ENCODE measurements at places on chromosomes 3 and 15.

- peak; percentile 82 for DNase-seq
Measured at GRCh38 chr15:75731248-75732151, 18.9 kb upstream of the CSPG4 start.

DNA sequence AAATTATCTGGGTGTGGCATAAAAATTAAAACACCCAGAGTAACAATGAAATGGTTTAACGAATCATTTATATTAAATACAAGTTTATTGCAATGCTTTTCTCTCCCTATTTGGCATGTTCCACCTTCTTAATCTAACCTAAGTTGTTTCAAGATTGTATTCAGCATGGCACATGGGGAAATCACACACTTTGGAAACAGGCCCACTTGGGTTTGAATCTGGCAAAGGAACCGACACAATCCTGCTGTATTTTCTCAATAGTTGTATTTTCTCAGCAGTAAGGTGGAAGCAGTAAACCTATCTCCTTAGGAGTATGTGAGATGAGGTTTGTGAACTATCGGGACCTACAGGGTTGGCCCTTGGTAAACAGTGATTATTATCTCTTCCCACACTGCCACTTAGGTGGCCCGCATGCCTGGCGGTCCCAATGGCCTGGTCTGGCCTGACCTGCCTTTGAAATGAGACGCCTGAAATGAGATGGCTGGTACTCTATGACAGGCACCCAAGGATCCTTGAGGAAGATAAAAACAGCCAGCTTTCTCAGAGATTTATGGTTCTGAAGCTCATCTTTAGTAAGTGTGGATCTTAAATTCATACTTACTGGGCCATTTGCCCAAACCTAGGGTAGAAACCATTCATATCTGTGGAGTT lies 45.3 kb upstream of the VILL start:
- no peak for DNase-seq

GRCh38 chr3:172062761-172063160 lies 23.4 kb downstream of the FNDC3B start:
- DNase-seq = no peak

GRCh38 chr3:80668100-80668499 lies 900.3 kb upstream of the ROBO1 start:
- DNase-seq = no peak

GRCh38 chr15:74182131-74182530 lies 8.6 kb downstream of the ISLR start:
- peak; percentile 40 for DNase-seq

DNA sequence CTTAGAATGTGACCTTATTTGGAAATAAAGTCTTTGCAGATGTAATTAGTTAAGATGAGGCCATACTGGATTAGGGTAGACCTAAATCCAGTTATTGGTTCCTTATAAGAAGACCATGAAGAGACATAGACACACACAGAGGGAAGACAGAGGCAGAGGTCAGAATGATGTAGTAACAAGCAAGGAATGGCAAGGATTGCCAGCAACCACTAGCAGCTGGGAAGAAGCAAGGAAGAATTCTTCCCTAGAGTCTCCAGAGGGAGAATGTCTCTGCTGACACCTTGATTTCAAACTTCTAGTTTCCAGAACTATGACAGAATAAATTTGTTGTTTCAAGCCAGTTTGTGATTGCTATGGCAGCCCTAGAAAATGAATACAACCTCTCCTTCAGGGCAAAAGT lies 116.7 kb downstream of the WDR76 start:
- DNase-seq = no peak

Data from Right ventricle myocardium inferior (tissue), 1 donor.